ENCODE measurements at places on chromosomes 4 and X.

- DNase-seq = no peak
These were observed 42.5 kb downstream of the LAMP2 start for GRCh38 chrX:120426599-120426998.

DNA sequence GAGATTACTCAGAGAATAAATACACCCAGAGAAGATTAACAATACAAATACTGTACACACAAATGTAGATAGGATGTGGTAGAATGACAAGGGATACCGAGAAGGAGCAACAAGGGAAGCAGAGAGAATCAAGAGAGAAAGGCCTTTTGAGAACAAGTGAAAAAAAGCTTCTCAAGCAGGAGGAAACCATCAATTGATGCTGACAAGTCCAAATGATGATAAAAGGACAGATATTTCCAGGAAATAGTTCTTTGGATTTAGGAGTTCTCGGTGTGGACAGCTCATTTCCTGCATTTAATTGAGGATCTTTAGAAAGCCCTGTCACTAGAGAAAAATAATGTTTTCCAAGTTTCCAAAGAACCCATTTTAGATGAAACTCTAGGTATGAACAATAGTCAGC lies 48.1 kb downstream of the NPY5R start:
- no peak for DNase-seq

DNA sequence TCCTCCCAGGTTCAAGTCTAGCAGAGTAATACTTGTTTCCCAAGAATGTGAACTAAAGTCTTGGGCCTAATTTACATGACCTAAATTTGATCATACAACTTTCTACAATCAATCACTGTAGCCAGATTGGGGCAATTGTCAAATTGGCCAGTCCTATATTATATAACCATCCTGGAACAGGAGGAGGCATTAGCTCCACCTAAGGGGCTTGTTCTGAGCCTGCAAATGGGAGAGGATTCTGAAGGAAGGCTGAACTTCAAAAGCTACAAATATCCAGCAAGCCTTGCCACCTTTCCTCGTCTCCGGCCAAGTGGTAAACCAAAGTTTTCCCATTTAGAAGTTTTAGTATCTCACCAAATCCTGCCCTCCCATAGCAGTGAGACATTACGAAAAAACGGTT lies 1289.6 kb upstream of the TENM3 start:
- DNase-seq = no peak

- DNase-seq = no peak
These were observed 10.7 kb downstream of the USP9X start for GRCh38 chrX:41095908-41096307.

All from testis (tissue), 5 donors.